ENCODE measurements at places on chromosomes 4 and X.

GRCh38 chrX:65993915-65994460 is 45.9 kb downstream of the VSIG4 start:
- DNase-seq, result no peak

- DNase-seq, result no peak
Measured at GRCh38 chr4:101277671-101278070, 69.7 kb downstream of the PPP3CA start.

GRCh38 chrX:77628294-77629025 is 157.6 kb downstream of the ATRX start:
- no peak for DNase-seq

DNA sequence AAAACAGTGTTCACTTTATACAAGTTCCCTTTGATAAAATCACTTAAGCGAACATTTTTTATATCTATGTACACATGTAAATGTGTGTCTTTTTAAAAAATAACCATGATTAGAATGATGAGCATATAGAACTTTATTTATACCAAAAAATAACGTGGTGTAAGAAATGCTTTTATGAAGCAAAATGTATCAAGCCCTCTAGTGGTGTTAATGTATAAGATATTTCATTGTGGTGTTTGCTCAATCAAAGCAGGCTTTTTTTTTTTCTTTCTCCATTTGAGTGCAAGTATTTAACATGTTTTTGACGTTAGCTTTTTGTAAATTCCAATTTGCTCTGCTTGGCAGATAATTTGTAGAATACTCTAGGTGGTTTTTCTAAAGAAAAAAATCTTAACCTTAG is 2092.4 kb upstream of the TENM3 start:
- no peak for DNase-seq

DNA sequence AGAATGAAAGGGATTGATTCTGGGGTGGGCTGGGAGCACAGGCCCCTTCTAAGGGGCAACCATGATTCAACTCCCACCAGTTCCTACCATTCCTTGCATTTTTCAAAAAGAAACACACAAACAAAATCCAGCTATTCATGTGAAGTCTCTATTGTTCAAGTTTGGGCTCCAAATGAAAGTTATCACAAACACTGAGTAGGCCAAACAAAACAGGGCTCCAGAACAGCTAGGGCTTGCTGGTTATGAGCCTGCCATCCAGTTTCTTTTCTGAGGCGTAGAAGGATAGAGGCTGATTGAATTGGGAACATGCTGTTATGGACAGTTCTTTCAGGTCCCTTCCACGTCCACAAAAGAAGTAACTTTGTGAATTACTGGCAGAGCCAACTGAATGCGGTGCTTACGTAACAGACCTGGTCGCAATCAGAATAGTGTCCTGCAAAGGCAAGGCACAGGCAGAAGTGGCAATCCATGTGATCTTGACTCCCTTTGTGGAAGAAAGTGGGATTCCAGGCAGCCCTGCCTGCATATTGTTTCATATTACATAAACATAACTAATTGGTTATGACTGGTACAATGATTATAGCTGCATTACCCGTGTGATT is 244.5 kb downstream of the SCFD2 start:
- DNase-seq, result no peak

DNA sequence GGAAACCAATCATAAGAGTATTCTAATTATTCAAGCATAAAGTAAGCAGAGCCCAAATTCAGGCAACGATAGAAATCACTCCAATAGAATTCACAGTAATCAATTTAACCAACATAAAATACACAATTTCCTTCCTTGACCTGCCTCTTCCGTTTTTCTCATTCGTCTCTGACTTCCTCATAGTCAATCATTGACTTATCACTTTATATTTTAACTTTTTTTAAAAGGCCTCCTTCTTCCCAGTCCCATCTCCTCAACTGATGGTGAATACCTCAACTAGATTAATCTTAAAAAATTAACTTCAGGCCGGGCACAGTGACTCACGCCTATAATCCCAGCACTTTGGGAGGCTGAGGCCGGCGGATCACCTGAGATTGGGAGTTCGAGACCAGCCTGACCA is 13.3 kb downstream of the CNOT6L start:
- DNase-seq, result no peak

DNA sequence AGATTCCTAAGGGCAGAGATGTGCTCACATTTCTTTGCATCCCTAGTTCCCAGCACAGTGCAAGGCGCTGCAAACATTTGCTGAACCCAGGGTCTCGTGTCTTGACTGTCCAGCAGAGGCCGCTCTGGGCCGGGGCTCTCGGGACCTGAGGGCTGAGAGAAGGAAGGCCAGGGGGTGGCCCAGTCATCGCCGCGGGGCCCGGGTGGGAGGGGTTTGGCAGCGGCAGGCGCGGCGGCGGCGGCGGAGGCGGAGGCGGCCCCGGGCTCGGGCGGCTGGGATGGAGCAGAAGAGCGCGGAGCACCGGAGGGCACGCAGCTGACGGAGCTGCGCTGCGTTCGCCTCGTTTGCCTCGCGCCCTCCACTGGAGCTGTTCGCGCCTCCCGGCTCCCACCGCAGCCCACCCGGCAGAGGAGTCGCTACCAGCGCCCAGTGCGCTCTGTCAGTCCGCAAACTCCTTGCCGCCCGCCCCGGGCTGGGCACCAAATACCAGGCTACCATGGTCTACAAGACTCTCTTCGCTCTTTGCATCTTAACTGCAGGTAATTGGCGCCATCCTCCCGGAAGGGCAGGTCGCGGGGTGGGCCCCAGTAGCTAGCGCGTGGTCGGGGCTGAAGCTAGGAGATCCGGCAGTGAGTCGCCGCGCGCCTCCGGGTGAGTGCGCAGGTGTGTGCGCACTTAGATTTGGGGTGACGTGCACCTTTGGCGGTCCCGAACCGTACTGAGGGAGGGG is at the start of gene PARM1:
Gene PARM1 (plus strand): TSS at position 285 of the 730 bp plus-strand sequence. CDS start 212 bp downstream, at position 497.
- DNase-seq, result peak; percentile 83

DNA sequence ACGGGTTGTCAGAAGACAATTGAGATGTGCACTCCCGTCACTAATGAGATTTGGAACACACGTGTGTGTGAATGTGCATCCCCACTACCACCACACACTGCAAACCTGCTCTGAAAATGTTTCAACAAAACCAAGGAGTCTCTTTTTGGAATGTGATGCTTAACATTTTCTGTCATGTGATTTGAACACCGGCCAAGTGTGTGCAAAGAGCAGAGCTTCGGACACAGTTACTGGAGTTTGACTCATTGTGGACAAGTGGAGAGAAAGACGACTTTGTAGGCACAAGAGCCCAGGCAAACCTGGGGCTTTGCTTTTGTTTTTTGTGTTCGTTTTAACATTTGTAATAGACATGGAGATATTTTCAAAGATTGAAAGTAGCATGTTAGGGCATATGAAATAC is 49.2 kb downstream of the CCKAR start:
- no peak for DNase-seq

- DNase-seq, result no peak
Measured at GRCh38 chrX:65635378-65635777, 32.1 kb upstream of the MSN start.

Measured in Peyer's patch (tissue), 4 donors.